ENCODE measurements at places on chromosomes 3 and 15.
A peak's percentile ranks its signal among the peaks of the same experiment; 100 is the strongest.

DNA sequence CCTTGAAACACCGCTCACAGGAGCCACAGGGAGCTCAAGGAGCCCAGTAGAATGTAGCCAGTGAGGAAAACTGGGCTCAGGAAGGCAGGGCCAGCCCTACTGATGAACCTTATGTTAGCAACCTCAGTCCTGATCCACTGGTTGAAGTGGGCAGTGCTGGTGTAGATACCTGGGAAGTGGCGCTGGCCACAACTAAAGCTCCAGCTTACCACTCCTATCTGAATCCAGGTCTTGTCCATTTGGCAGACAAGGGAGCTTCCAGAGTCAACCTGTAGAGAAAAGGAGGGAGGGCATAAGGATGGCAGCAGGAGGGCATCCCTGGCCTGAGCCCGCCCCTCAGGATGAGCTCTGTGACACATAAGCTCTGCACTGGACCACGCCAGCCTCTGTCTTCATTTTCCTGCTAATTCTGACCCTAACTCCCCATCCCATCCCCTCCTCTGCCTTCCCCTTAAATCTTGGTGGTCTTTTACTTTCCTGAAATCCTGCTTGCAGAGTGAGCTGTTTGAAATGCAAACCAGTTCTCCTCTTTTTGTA, 2.1 kb upstream of the PRSS50 start:
- no peak for DNase-seq

DNA sequence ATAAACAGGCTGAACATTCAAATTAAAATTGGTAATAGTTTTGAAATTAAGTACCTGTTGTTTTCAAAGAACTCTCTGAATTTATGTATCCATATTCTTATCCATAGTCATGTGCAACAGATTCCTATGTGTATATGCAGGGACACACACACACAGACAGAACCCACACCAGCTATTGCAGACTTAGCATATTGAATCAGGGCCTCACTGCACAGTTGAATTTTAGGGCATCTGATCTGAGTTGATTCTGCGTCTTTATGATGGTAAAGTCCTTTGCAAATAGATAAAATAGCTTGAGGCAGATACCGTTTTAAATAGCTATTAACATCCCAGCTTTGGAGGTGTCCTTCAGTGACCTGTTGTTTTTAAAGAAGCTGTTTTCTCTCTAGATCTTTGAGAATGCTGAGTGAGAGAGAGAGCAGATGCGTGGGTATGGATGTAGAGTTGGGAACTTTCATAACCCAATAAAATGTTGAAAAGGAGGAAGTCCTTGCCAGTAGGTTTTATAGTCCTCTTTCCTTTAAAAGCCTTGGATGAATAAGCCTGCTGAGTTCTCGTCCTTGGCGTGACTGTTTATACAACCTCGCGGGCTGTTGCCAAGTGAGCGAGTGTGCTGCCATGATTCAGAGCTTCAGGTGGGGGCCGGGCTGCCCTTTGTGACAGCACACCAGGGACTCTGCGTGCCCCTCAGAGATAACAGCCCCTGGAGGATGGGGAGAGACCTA, 18.3 kb downstream of the MYZAP start:
- peak; percentile 33 for DNase-seq

DNA sequence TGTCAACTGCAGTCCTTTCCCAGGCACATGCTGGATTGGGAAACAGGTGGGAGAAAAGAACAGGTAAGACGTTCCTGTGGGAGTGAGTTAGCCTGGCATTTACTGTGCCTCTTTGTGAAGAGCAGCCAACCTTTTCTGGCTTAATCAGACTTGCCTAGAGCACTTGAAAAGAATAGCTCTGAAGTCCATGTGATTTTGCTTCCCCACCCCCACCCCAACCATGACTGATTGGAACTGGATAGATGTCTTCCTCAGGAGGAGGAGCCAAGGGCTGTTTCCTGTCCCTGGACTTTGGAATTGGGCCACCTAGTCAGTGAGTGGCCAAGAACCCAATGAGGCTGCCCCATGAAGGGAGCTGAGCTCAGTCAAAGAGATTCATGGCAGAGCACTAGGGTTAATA, 4.7 kb upstream of the TMEM41A start:
- DNase-seq = no peak

DNA sequence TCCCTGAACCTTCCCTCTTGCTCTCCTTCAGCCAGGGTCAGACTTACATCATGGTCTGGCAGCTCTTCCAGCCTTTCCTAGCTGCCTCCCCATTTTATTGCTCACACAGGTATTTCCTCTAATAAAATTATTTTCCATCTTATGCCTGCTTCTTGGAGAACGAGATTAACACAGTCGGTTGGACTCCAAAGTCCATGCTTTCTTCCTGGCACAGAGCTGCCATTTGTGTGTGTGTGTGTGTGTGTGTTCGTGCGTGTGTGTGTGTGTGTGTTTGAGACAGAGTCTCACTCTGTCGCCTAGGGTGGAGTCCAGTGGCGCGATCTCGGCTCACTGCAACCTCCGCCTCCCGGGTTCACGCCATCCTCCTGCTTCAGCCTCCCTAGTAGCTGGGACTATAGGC, 15.5 kb downstream of the FSD2 start:
- no peak for DNase-seq

DNA sequence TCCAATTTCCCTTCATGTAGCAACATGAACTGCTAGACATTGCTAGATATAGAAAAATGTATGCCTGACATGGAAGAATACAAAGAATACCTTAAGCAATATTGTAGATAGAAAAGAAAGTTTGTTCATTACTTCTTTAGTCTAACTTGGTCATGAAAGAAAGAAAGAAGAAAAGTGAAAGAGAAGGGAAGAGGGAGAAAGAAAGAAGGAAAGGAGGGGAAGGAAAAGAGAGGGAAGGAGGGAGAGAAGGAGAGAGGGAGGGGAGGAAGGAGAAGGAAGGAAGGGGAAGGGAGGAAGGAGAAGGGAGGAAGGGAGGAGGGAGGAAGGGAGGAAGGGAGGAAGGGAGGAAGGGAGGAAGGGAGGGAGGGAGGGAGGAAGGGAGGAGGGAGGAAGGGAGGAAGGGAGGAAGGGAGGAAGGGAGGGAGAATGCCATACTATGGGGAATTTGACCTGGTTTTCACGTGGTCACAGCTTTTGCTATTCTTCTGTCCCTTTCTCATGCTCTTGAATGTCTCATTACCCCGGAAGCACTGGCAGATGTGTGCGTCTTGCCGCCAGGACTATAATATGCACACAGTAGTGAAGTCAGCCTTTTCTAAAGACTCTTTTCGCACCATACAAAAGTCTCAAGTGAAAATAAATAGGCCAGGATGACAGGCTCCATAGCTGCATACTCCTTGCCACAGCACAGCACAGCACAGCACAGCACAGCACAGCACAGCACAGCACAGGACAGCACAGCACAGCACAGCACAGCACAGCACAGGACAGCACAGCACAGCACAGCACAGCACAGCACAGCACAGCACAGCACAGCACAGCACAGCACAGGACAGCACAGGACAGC, 78.2 kb downstream of the CHAC1 start:
- DNase-seq = no peak

- no peak for DNase-seq
Observed at GRCh38 chr3:42159706-42160472, 68.7 kb downstream of the TRAK1 start.

DNA sequence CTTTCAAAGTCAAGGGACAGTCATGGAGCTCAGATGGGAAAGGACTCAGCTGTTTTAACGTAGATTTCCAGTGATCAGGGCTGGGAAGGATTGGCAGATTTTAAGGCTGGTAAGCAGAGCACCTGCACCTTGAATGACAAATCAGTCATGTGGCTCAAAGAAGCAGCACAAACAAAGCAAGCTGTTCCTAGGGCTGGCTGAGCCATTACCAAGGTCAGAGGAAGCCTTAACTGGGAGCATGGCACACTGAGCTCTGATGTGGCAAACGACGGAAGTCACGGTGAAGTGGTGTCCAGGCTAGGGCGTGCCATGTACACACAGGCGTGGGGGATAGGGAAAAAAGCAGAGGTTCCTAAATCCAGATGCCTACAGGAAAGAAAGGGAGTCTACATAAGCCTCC, 84.6 kb upstream of the PFN2 start:
- DNase-seq = no peak

DNA sequence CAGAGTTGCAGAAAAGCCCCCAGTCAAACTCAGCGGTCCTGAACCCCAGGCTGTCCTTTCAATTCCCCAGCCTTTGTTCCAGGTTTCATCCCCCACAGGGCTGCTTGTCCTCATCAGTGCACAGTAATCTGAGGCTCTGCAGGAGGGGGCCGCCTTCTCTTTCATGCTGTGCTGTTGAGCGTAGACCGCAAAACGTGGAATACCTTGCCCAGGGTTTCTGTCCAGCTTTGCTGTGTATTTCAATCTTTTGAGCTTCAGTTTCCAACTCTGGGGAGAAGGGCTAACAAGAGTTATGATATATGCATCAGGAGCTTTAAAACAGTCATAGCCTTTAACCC, 64.8 kb downstream of the FAM43A start:
- DNase-seq = no peak

GRCh38 chr3:57078344-57078634, 17.8 kb downstream of the SPATA12 start:
- DNase-seq = peak; percentile 60

DNA sequence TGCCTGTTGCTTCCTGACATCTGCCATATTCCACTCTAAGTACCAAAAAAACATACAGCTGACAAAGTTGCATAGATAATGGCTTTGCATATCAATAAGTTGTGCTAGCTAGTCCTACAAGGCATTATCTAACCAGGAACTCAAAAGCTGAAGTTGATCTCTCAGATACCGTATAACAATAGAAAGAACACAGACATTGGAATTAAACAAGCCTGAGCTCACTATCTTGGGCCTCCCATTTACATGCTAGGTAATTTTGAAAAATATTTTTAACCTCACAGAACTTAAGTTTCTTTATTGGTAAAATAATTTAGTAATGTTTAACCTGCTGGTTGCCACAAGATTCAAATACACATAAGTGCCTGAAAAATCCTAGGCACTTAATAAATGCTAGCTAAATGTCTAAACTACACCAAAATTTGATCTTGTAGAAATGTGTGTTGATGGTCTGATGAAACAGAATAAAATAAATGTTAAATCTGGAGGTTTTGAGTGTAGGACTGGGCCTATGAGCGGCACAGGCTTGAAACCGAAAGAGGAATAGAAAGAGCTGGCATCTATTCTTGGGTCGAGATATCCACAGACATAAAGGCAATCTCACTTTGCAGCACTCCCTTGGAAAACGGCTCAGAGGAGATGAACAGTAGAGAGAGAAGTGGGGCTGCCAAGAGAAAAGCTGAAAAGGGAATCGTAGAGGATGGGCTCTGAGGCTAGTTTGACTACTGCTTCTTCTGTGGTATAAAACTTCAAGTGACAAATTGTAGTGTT, 29.9 kb upstream of the TTC14 start:
- peak; percentile 19 for DNase-seq

DNA sequence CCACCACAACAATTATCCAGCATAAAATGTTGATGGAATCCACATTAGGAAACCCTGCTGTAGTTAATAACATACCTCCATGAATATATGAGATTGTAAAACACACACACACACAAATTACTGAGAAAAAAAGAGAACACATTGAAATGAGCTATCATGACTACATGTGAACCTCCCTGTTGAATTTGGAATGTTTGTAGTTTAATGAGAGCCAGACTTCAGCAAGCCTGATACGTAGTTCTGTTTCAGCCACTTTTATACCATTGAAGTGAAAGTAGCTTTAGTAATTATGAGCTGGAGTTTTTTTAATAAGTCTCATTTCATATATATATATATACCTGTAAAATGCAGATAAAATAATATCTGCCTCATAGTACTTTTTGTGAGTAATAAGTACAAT, 1146.4 kb downstream of the NAALADL2 start:
- DNase-seq = no peak

Measured in pons (tissue), 1 donor.